Dermis blood vessel endothelial cell (primary cell): ENCODE measurements at places on chromosomes 2 and 18. TPM values are rescaled to one million over a fixed set of nuclear protein-coding genes. Genes with fewer than 3 reads are reported as not detected.

GRCh38 chr18:11995445-11996189, 14.3 kb downstream of the IMPA2 start:
- peak; percentile 88 for DNase-seq

- DNase-seq, result no peak
Observed at GRCh38 chr18:69725009-69725408, 222.7 kb downstream of the CD226 start.

- DNase-seq, result no peak
Observed at GRCh38 chr18:49023938-49024803, 73.4 kb upstream of the SMAD7 start.

- peak; percentile 75 for DNase-seq
Observed at GRCh38 chr18:48781163-48781987, 169.4 kb downstream of the SMAD7 start.

- peak; percentile 67 for DNase-seq
Observed at GRCh38 chr2:47237375-47238334, 82.5 kb upstream of the STPG4 start.

DNA sequence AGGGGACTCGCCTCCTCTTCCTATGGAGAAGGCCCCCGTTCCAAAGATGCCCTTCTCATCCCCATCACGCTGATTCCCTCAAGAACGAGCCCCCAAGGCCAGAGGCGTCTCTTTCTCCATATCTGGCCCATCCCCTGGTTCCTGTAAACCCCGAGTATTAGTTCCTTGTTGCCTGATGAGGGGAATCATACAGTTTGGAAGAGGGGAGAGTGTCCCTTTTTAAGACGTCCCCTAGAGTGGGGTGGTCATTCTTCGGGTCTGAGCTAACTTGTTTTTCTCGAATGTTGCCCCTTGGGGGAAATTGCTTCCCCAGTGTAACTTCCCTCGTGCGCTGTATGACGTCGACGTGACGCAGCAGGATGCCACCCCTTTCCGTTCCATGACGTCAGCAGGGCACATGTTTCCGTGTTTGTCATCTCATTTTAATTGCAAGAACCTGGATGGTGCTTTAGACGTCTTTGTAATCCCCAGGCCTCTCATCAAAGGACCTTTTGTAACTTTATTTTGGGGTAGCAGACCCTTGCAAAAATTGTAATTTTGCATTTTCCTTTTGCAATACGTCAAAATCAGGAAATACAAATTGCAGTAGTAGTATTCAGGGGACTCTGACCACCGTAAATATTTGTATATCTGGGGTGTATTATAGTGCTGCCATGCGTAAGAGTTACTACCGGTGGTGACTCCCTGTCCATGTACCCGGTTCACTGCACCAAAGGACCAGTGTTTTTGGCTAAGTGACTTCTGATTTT, 569 bp downstream of the BABAM2 start:
- peak; percentile 92 for DNase-seq

DNA sequence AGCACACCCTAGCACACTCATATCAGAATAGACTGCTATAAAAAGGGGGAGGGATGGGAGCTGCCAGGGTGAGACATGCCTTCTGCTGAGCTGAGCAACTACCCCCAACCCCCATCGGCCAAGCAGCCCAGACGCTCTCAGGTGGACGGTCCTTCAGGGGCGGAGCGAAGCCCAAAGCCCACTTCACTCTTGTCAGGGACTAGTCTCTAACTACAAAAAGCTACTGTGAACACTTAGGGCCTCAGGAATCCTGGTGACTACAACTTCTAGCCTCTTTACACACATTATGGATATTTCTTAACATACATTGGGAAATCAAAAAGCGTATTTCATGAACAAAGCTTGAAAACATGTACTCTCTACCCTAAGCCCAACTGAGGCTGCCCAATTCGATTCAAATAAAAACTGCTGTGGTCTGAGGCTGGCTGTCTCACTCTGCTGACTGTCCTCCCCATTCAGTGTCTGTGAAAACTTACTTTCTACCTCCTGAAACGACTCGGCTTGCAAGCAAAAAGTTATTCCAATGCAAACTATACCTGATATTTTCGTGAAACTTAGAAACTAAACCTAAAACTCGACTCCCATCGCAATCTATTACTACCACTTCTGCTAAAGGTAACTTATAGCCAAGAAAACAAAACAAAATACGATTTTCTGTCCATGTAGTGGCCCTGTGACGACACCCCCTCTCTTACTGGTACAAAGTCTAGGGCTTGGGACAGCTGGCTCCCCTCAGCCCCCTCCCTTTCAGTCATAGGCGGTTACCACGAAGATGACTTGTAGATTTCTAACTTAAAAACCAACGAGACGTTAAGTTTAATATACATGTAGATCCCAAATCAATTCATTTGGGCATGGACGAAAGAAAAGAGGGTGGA, 1.2 kb downstream of the SERTAD2 start:
- DNase-seq, result peak; percentile 68

DNA sequence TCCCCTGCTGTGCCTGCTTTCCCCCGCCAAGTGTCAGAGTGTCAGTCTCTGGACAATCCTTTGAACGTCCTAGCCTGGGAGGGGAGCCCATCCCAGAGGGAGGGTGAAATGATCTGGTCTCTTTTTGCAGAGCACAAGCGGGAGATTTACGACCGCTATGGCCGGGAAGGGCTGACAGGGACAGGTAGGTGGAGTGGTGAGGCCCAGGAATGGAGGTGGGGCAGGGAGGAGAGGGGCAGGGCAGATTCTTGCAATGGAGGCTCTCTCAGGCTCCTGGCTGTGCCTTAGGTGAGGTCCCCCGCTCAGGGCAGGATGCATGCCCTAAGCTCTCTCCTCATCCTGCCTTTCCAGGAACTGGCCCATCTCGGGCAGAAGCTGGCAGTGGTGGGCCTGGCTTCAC, 2.4 kb downstream of the DNAJB2 start:
- DNase-seq, result no peak

- peak; percentile 20 for DNase-seq
Observed at GRCh38 chr2:63736354-63736753, 105.3 kb upstream of the UGP2 start.

DNA sequence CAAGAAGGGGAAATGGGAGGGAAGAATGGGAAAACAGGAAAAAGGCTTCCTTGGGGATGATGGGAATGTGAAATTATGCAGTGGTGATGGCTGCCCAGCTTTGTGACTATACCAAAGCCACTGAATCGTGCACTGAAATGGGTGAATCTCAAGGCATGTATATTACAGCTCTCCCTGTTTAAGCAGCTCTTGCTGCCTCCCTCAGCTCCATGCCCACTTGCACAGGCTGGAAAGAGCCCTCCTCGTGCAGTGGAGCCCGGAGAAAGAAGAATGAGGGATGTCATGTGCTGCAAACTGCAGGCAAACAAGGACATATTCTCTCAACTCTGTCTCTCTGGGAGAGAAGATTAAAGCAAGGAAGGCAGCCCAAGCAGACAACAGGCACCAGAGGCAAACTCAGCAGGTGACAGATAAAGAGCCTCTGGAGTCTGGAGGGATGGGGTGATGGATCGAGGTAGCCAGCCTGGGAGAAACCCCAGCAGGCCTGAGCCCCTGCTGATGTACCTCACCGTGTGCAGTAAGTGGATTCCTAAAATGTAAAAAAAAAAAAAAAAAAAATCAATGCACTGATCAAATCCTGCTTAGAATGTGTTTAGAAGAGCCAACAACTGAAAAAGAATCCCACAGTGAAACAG, 62.4 kb upstream of the SLC66A3 start:
- no peak for DNase-seq

GRCh38 chr18:48573632-48574283, 34.9 kb downstream of the CTIF start:
- DNase-seq, result no peak

- no peak for DNase-seq
Observed at GRCh38 chr18:49018554-49019445, 68.0 kb upstream of the SMAD7 start.

The FOXD4L1 gene
- total RNA-seq, result 0.05 and 0.17 TPM in 2 replicates

The IFT172 gene
- total RNA-seq, result 13.9 and 17.2 TPM in 2 replicates

The CYS1 gene
- 0.74 and 1.2 TPM in 2 replicates for total RNA-seq

The RAB11FIP5 gene
- total RNA-seq, result 66.0 and 103 TPM in 2 replicates

The TEKT4 gene
- not detected in 2 replicates for total RNA-seq

The TRABD2A gene
- total RNA-seq, result 0.23 and 1.4 TPM in 2 replicates

The C2orf74 gene
- 17.2 and 18.6 TPM in 2 replicates for total RNA-seq
